ENCODE measurements at places on chromosomes 5 and 9.

DNA sequence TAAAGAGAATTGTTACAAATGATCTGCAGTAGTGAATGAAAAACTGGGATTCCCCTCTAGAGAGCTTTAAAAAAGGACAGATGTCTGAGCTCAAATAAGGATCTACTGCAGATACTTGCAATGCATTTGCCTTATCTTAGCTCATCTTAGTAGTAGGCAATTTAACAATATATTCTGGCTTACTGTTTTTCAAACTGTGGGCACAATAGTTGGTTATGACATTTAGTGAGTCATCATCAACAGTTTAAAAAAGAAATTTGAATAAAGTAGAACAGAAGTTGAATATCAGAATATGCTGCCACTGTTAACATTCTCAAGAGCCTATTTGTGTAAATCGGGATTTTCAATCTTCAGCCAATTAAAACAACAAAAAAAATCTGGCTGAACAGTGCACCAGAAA is 6.7 kb upstream of the CAST start:
- DNase-seq = no peak

GRCh38 chr5:176501333-176501732 is 35.9 kb downstream of the RNF44 start:
- DNase-seq = no peak

DNA sequence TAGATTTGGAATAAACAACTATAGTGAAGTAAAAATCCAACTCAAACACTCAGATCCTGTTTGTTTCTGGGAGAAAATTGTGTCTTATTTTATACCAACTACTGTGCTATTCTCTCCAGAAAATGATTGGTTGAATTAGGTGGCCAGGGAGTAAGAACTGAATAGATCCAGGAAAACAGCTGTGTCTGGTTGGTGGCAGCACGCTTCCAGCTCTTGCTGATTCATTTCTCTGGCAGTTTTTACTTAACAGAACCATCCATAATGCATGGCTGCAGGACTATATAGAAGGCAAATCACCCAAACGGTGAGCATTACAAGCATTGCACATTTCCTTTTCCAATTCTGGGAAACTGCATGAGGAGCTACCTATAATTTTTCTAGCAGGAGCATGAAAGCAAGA is 29.5 kb downstream of the DMAC1 start:
- DNase-seq = no peak

GRCh38 chr9:84278130-84278529 is 62.4 kb downstream of the SLC28A3 start:
- DNase-seq = no peak

All from stimulated activated CD4-positive, alpha-beta T cell treated with anti-CD3 and anti-CD28 coated beads, TNF-alpha, amount 100 ng/mL, for 1 hour (primary cell).